NCI-H460 (cell line): ENCODE measurements at places on chromosomes 2 and 18. TPM values are rescaled to one million over a fixed set of nuclear protein-coding genes. Genes with fewer than 3 reads are reported as not detected.

ACMSD gene
- total RNA-seq: not detected in 2 replicates

GRP gene
- total RNA-seq: not detected in 2 replicates

CENPA gene
- 24.2 and 31.9 TPM in 2 replicates for total RNA-seq

GDF7 gene
- under 0.01 TPM in 1 of 2 replicates, not detected in the other for total RNA-seq

- no peak for DNase-seq
Measured at GRCh38 chr2:239533569-239534316, 132.9 kb upstream of the HDAC4 start.

DNA sequence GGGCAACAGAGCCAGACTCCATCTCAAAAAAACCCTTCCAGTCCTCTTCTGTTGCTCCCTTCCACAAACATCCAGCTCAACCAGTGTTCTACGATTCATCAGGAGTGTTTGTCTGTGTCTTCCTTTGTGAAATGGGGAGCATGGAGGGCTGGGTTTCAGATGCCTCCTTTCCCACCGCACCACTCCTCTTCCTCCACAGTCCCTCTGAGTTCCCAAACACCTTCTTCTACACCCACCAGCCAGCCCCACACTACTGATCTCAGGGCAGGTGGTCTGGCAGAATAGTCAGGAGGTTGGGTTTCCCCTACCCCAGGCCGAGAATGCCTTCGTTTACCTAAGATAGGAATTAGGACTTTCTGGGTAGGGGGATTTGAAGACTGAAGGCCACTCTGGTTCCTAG, 36.9 kb downstream of the NGEF start:
- DNase-seq: no peak

DNA sequence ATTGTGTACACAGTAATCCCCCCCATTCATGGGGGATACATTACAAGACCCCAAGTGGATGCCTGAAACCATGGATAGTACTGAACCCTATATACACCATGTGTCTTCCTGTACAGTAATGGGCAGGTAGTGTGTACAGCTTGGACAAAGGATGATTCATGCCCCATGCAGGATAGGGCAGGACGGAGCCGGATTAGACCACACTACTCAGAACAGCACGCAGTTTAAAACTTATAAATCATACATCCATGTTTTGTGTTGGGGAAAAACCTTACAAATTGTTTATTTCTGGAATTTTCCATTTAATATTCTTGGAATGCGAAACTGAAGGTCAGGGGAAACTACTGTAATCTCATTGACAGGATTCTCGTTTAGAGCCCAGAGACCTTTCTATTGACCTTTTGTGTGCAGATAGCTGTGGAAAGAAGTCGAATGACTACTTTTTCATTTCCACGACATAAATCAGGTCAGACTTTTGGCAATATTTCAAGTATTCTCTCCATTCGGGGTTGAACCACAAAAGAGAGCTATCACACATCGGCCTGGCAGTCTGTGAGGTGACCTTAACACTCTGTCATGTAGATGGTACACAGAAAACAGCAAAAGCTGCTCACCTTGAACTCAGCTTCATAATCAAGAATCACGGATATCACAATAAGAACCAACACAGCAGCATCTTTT, 9.9 kb upstream of the YPEL5 start:
- DNase-seq: no peak

GRCh38 chr18:32391126-32391525, 79.6 kb downstream of the GAREM1 start:
- no peak for DNase-seq

GRCh38 chr2:206502729-206503128, 59.4 kb downstream of the ADAM23 start:
- no peak for DNase-seq

DNA sequence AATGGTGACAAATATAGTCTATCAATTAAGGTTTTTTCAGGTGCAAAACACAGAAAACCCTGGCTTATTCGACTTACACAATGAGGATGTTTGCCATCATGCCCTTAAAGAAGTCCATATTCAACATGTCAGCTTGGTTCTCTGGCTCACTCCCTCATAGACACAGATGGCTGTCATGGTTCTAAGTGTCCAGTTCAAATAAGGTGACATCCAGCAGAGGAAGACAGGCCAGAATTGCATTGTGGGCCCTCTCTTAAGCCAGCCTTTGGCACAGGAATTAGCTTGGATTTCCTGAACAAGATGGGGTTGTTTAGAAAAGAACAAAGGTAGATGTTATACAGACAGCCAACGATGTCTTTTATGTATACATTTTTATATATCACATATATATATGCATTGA, 18.7 kb upstream of the SLC1A4 start:
- DNase-seq: no peak
